HFF-Myc (cell line): ENCODE measurements at places on chromosomes 11 and 22.
A peak's percentile ranks its signal among the peaks of the same experiment; 100 is the strongest.

GRCh38 chr11:113384551-113384950 is 3.0 kb upstream of the ANKK1 start:
- peak; percentile 90 for DNase-seq

DNA sequence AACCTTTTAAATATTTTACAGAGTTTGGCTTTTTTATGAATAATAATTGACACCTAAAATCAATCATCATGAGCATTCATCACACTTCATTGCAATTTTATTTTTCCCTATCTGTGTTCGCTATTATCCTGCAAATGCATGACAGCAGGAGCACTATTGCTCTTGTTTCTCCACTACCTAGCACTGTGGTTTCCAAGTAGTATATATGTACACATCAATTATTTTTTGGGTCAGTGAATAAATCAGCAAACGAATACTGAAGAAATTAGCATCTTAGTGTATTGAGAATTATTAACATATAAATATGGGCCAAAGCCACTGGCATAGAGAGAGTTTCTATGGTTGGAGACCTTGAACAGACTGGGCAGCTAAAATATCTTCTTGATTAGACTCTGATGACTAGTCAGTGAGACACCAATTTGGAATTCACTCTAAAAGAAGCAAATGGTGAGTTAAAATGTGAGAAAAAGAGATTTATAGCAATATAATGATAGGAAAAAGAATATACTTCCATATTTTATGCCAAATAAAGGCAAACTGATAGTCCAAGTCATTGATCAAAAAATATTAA is 731.1 kb upstream of the LUZP2 start:
- DNase-seq, result no peak

- no peak for DNase-seq
Measured at GRCh38 chr11:65434057-65434666, 11.6 kb downstream of the NEAT1 start.

DNA sequence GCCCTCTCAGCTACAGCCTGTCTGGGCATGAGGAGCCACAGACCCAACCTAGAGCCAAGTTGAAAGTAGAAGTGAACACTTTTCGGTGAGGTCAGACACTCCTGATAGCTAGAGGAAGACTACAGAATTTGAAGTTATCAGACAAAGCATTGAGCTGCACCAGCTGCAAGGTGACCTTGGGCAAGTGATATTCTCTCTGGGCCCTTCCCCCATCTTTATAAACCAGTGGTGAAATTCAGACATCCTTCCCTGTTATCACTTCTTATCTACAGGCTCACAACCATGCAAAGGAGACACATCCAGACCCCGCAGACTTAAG is 8.0 kb upstream of the PMM1 start:
- no peak for DNase-seq

DNA sequence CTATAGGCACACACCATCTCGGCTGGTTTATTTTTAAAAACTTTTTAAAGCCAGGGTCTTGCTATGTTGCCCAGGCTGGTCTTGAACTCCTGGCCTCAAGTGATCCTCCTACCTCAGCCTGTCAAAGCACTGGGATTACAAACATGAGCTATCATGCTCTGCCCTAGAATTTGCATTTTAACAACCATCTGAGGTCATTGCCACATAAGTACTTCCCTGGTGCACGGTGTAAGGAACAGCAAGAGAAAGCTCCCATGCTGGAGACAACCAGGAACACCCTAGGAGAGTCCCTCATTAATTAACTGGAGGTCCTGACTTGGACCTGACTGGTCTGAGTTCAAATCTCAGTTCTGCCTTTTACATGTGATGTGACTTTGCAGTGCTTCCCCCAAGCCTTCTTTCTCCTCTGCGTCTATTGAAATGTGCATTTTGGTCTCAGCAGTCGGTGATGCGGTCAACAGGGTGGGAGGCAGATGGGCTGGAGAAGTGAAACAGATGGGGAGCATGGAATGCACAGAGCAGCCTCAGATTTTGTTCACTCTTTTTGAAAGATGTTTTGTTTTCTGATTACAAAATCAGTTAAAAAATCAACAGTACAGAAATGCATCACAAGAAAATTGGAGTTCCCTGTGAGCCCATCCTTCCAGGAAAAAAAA is 146.5 kb downstream of the MYO18B start:
- DNase-seq, result no peak

GRCh38 chr11:121300313-121300971 is 7.9 kb downstream of the SC5D start:
- DNase-seq, result no peak

- no peak for DNase-seq
Measured at GRCh38 chr22:33044112-33044511, 14.1 kb downstream of the SYN3 start.

- no peak for DNase-seq
Measured at GRCh38 chr22:35970616-35971455, 57.8 kb downstream of the RBFOX2 start.

GRCh38 chr22:37461961-37462360 is 24.2 kb downstream of the MFNG start:
- DNase-seq, result no peak

DNA sequence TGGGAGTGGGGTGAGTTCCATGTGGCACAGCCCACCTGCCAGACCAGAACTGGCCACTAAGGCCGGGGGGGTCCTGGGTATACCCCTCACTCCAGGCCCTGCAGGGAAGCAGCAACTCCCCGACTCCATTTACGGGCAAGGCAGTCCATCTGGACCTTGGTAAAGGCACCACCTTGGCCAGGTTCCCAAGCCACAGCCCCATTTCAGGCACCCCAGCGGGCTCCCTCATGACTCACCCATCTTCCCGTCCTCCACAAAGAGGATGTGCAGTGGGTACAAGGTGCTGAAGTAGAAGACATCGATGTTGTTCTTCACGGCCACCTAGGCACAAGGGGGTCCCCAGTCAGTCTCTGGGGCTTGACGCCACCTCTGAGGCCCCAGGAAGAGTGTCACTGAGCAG is 15.7 kb upstream of the RASL10A start:
- no peak for DNase-seq

DNA sequence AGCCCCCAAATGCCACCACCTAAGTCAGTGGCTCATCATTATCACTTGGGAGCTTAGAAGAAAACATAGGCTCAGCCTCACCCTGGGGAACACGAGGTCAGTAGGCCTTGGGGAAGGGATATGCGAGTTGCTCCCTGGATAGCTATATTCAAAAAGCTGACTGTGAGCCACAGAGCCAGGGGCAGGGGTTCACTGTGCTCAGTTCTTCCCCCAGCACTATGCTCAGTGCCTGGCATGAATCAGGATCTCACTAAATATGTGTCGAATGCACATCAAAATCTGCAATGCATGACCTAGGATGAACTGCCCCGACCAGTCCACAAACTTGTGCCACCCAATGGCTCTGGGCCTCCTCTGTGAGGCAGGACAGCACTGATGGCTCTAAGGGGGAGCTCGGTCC is 35.1 kb downstream of the THOC5 start:
- no peak for DNase-seq

DNA sequence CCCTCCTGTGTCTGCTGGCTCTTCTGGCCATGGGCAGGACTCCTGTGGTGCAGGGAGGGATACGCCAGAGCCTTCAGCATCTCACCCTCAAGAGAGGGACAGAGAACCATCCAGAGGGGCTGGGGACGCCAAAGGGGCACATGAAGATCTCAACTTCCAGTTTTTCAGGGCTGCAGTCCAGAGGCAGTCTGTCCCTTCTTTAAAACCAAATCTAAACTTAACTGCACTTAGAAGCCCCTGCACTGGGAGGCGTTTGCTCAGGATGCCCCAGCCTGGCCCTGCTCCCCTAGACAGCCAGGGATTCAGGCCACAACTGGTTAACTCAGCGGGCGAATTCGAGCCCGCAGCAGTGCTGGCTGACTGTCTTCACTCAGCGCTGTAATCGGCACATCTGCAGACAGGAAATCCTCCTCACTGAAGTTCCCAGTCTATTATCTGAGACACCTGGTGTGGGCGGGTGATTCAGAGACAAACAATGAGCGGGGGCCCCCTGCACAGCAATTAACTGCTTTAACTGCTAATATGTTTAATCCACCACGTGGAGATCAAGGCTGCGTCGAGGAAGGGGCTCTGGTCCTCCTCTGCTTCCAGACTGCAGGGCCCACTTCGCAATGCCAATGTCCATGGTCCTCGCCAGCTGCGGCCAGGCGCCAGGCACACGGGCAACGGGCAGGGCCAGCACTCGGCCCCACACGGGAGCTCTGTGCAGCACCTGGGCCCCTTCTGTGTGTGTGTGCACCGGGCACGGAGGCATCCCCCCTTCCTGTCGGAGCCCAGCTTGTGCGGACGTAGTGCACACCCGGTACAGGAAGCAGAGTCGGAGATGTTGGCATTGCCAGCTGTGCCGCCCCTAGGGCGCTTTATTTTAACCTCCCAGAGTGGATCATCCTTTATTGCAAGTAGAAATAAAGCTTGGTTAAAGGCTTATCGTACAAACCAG is 36.9 kb upstream of the GNB1L start:
- peak; percentile 90 for DNase-seq

DNA sequence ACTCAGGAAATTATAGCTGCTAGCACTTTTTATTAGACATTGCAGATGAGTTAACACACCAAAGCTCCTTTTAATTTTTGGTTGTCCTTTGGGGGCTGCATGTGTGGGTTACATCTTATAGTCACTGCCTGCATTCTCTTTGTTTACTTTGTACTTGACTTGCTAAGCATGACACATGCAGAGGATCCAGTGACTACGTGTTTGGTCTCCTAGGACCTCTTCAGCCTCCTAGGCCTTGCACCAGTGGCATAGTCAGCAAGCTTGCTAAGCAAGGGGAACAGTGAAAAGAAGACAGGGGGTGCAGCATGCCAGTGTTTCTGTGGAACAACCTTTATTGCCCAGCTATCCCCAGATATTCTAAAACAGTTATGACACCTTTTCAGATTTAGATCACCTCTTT is 108.2 kb downstream of the PAX6 start:
- DNase-seq, result no peak

GRCh38 chr11:13384908-13385640 is 77.9 kb downstream of the BTBD10 start:
- peak; percentile 15 for DNase-seq

- DNase-seq, result no peak
Measured at GRCh38 chr11:8025123-8025522, 38.0 kb downstream of the EIF3F start.

- DNase-seq, result no peak
Measured at GRCh38 chr11:128416976-128417375, 170.4 kb downstream of the ETS1 start.

- DNase-seq, result no peak
Measured at GRCh38 chr11:19286411-19286810, 45.7 kb upstream of the E2F8 start.

DNA sequence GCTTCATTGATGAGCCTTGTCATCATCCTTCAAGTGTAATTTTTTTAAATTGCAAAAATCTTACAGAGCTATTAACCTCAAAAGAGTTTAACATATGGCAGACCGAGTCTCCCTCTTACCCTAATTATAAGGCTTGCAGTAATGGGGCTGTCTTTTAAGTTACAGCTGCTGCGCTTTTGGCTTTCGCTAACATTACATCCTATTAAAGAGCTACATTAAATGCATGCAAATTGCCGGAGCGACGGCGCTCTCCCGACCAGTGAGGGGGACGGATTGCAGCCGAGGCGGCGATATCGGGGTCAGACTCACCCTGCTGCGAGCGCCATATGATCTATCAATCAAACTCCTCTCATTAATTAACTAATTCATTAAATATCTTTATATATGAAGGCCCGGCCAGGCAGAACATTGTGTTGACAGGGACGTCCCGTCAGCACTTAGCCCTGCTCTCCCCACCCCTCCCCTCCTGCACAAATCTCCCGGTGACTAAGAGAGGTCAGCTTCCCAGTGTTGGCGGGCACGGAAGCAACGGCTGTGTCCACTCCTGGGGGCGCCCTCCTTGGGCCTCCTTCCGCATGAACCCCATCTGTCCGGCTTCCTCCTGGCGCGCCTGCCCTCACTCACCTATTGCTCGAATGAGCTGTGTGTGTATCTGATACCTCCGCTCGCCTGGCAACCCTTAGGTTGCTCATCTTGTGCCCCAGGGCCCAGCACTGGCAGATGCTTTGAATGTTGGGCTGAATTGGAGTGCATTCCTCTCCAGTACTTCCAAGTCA is 156.0 kb upstream of the CADM1 start:
- no peak for DNase-seq

- no peak for DNase-seq
Measured at GRCh38 chr22:43707648-43708047, 104.5 kb downstream of the EFCAB6 start.

GRCh38 chr22:35542157-35542938 is 1.7 kb downstream of the RASD2 start:
- DNase-seq, result no peak

- DNase-seq, result no peak
Measured at GRCh38 chr11:82049199-82049598, 684.5 kb downstream of the FAM181B start.

GRCh38 chr11:73402834-73403185 is 26.6 kb downstream of the RELT start:
- no peak for DNase-seq

DNA sequence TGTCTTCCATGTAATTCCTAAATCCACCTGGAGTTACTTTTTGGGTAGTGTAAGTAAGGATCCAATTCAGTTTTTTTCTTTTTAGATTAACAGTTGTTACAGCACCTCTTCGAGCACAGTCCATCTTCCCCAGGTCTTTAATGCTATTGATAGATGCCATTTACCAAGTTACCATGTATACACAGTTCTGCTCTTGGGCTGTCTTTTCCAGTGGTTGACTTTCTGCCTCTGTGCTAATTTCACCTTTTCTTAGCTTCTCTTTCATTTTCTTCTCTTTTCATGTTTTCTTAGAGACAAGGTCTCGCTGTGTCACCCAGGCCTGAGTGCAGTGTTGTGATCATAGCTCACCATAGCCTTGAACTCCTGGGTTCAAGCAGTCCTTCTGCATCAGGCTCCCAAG is 12.0 kb downstream of the ATXN10 start:
- no peak for DNase-seq

- DNase-seq, result no peak
Measured at GRCh38 chr11:128726458-128727139, 32.7 kb downstream of the FLI1 start.

GRCh38 chr11:70543611-70544010 is 145.3 kb downstream of the CTTN start:
- DNase-seq, result no peak

- no peak for DNase-seq
Measured at GRCh38 chr11:92980312-92980711, 10.9 kb downstream of the MTNR1B start.

DNA sequence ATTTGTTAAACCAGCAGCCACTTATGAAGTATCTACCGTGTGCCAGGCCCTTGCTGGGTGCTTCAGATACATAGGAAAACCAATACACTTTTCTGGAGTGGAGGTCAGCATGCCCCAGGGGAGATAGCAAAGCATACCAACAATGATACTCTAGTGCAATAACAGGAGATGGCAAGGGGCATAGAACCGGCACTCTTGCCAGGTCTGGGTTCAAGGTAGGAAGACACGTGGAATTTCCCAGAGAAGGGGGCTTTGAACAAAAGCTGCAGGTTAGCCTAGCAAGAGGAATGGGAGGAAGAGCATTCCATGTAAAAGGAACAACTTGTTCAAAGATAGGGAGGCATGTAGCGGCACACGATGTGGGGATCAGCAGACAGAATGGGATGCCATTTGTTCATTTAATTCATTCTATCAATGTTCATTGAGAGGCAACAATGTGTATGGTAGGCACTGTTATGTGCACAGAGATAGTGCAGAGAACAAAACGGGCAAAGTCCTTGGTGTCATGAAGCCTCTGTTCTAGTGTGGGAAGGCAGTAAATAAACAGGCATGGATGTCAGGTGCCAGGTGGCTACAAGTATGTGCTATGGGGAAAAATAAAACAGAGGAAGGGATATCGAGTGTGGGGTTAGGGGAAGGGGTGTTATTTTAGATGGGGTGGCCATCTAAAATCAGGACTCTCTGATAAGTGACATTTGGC is 162.6 kb upstream of the E2F8 start:
- DNase-seq, result no peak

GRCh38 chr11:119758291-119758690 is 29.3 kb upstream of the NECTIN1 start:
- DNase-seq, result no peak
